NCI-H187 treated with DMSO at 0.1 percent for 48 hours (cell line): ENCODE measurements at places on chromosomes 13 and 19.

GRCh38 chr13:106685143-106685542 lies 117.2 kb upstream of the ARGLU1 start:
- DNase-seq = no peak

DNA sequence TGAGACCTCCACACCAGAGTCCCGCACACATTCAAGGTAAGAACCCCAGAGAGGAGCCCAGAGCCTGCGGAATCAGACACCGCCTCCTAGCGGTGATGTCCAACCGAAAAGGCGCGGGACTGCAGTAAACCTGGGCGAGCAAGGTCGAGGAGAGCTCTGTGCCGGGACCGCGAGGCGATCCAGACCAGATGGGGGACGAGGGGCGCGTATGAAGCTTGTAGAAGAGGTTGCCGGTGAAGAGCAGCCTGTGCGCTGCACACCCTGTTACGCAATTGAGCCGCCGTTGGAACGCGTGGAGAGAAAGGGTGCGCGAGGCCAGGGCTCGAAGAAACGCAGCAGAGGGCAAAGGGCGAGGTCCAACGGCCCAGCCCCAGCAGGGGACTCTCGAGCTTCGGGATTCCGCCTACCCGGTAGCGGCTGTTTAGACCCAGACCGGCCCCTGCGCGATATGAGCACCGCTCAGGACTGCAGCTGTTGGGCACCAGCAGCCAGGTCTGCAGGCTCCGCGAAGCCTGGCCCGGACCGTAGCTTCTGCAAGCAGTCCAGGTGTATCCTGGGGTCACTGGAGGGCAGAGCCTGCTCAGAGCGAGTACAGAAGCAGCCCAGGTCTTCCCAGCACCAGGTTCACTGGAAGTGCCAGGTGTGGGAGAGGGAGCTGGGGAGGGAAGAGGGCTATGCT lies 65.9 kb upstream of the ZNF599 start:
- DNase-seq = no peak

GRCh38 chr13:94389604-94390351 lies 89.7 kb downstream of the DCT start:
- DNase-seq = no peak

DNA sequence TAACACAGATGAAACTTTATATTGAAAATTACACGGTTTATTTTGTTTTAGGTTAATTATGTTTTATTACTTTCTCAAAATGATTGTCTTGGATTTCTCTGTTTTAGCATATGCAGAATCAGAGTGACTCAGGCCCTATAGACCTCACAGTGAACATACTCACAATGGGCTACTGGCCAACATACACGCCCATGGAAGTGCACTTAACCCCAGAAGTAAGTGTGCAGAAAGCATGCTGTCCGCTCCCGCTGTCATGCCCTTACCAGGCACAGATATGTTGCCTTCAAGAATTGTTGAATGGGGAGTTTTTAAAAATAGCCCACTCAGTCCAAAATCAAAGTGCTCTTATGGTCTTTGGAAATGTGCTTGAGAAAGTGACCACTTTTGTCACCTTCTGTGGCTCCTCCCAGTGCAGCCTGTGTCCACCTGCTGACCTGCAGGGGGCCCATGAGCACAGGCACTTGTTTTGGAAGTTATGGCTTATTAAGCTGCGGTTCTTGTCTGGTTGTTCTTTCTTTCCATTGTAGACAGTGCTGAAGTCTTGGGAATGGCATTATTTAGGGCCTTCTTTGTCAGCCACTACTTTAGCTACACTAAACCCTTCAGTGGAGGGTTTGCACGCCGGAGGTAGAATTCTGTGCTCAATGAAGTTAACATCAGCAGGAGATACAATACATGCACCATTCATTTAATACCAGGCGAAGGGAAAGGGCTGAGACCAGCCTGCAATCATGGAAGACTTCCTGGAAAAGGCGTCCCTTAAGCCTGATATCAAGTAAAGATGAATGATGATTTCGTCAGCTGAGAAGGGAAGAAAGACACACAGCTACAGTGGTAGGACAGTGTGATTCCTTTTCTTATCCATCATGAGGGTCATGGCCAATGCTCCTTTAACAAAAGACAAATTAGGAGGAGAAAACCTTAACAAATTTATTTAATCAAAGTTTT lies 36.7 kb downstream of the CUL4A start:
- no peak for DNase-seq

GRCh38 chr13:61779456-61779855 lies 363.8 kb upstream of the PCDH20 start:
- no peak for DNase-seq

DNA sequence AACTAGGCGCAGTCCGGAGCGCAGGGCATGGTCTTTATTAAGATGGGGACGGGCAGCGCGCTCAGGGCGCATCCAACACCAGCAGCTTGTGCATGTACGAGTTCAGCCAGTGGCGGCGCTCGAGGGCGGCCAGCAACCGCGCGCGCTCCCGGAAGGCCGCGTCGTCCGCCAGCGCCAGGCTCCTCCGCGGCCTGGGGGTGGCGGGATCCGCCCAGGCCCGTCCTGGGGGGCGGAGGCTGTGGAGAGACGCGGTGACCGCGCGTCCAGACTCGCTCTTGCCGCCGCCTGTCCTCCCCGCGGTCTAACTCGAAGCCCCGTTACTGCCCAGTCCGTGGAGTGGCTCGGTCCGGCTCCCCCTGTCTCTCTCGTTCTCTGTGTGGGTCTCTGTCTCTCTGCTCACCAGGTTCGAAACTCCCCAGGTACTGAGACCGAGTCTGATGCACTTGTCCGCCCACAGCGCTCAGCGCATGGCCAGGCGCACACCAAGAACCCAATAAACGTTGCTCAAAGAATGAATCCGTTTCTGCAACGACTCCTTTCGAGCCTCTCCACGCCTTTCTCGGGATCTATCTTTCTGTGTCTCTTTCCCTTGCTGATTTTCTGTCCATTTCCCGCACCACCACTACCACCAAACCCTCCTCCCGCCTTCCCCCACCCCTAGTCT lies 702 bp downstream of the PTH2 start:
- no peak for DNase-seq

GRCh38 chr13:26133286-26133685 lies 81.5 kb upstream of the SHISA2 start:
- DNase-seq = no peak

DNA sequence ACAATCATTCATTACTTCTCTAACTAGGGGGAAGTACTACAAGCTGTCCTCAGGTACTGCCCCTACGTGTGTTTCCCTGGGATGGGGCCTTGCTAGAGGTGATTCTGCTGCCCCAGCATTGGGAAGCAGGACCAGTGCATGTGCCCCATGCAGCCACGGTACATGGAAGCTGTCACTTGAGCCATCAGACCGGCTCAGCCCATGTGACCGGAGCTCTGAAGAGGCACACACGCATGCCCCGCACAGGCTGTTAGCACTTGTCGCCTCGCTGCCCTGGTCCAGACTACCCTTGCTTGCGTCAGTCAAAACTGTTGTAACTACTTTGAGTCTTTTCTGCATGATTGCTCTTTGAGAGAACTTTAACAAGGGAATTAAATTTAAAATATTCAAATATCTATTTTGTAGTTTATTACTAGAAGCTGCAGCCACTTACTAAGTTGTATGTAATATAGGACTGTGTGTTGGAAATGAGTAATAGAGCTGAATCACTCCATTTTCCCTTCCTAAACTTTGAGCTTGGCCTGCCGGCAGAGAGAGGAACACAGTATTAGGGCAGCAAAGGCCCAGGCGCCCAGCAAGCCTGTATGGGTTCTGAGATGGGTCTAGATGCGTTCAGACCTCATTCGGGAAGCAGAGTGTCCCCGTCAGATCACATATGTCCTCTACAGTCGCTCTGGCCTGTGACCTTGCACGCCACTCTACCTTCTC lies 42.2 kb downstream of the DHRS12 start:
- DNase-seq = no peak
